NCI-H1930 (cell line): ENCODE measurements at places on chromosomes 5 and 9.

DNA sequence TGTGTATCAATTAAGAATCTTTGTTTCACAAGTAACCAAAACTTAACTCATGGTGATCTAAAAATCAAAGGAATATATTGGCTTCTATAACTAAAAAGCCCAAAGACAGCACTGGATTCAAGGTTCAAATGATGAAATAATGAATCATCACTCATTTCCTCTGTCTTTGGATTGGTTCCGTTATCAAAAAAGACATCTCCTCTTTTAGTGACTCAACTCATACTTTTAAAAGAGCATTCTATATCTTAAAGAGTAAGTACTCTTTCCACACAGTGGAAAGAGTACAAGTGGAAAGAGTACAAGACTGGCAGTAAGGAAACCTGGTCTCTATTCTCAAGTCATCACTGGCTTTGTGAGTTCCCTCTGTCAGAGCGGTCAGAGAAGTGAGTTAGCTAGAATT, 141.4 kb upstream of the NMUR2 start:
- no peak for DNase-seq

DNA sequence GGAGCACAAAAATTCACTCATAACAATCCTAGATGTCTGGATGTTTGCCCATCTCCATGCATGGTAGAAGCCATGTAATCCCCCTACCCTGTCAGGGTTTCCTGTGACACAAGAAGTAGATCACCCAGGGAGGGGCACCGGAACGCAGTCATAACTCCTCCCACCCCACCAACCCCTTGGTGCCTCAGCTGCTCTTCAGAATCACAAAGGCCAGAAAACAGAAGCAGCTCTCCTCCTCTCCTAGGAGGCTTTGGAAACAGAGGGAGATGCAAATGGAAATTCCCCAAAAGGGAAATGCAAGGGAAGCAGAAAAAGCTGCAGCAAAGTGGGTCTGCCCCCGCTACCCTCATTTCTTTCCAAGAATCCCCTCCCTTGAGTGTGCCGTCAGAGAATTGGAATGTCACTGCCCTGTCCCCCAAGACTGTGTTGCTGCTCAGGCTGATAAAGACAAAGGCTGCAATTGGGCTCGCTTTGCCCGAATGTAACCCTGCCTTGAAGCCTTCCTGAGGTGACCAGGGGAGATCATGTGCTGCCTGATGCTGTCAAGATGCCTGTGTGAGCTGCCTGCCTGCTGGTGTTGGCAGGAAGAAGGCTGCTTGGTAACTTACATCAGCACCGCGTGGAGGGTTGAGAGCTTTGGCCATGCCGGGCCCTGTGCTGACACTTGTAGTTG, 65.5 kb upstream of the ABCA1 start:
- DNase-seq: no peak

GRCh38 chr5:96387616-96388015, 45.4 kb downstream of the PCSK1 start:
- DNase-seq: no peak

GRCh38 chr5:21212026-21212425, 1224.0 kb upstream of the CDH18 start:
- no peak for DNase-seq

DNA sequence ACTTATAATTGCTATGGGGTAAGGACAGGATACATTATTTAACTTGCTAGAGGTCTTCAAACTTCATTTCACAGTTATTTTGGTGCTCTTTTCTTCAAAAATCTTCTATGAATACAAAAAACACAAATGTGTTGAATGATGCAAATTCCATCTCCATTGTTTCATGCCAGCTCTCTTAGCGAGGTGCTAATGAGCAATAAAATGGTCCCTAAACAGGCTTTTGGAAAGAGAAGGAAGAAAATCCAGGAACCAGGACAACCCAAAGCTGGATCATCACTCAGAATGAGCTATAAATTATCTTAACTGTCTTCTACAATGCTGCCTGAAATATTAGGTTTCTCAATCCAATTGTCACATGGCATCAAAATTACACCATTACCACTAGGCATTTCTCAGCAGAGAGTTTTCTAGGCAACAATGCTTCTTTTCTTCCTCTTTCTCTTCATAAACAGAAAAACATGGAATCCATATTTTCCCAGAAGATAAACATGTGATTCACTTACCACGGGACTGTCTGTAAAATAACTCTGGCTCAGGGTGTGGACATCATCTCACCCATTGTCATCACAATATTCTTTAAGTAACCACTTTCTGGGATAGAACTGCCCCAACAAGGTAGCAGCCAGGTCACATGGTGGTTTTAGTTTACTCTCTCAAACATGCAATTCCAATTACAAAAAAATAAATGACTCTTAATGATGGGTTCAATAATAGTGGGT, 249.4 kb downstream of the NPR3 start:
- DNase-seq: no peak

- DNase-seq: no peak
Observed at GRCh38 chr9:69564557-69564956, 107.6 kb downstream of the APBA1 start.

DNA sequence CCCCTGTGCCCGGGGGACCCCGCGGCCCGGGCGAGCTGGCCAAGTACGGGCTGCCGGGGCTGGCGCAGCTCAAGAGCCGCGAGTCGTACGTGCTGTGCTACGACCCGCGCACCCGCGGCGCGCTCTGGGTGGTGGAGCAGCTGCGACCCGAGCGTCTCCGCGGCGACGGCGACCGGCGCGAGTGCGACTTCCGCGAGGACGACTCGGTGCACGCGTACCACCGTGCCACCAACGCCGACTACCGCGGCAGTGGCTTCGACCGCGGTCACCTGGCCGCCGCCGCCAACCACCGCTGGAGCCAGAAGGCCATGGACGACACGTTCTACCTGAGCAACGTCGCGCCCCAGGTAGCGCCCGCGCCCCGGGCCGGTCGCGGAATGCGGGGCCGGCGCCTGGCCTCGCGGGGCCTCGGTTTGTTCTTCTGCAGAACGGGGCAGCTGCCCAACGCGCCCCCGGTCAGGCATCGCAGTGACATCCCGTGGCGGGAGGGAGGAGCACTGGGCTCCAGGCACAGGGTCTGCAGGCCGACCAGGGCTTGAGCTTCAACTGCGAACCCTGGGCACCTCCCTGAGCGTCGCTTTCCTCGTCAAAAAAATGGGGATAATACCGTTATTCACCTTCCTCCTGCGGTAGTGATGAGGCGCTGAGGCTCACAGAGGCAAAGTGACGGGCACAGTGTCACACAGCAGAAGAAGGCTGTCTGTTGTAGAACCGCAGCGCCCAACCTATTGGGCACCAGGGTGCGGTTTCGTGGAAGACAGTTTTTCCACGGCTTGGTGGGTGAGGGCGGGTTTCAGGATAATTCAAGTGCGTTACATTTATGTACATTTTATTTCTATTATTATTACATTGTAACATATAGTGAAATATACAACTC, 777 bp downstream of the ENDOG start:
- peak; percentile 18 for DNase-seq

DNA sequence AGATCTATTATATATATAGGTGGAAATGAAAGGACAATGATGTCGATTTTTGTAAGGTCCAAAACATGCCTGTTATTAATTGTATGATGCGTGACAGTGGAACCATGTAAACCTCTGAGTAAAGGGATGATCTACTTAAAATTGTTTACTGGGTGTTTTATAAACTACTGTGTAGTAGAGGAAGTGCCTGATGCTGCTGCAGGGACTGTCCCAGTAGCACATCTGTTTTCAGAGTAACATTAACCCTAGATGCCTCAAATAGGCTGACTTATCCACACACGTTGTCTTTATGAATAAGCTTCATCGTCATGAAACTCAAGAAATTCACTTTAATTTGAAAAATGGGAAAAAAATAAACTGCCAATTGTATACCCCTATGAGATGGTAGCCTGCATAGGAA, 1.7 kb downstream of the CAMK4 start:
- DNase-seq: no peak

GRCh38 chr5:180820788-180821321, 18.2 kb upstream of the MGAT1 start:
- DNase-seq: no peak

GRCh38 chr9:78314953-78315870, 18.3 kb downstream of the PSAT1 start:
- no peak for DNase-seq

- no peak for DNase-seq
Observed at GRCh38 chr5:157801-158200, 33.5 kb upstream of the LRRC14B start.

GRCh38 chr9:34139477-34140146, 13.1 kb upstream of the DCAF12 start:
- no peak for DNase-seq

DNA sequence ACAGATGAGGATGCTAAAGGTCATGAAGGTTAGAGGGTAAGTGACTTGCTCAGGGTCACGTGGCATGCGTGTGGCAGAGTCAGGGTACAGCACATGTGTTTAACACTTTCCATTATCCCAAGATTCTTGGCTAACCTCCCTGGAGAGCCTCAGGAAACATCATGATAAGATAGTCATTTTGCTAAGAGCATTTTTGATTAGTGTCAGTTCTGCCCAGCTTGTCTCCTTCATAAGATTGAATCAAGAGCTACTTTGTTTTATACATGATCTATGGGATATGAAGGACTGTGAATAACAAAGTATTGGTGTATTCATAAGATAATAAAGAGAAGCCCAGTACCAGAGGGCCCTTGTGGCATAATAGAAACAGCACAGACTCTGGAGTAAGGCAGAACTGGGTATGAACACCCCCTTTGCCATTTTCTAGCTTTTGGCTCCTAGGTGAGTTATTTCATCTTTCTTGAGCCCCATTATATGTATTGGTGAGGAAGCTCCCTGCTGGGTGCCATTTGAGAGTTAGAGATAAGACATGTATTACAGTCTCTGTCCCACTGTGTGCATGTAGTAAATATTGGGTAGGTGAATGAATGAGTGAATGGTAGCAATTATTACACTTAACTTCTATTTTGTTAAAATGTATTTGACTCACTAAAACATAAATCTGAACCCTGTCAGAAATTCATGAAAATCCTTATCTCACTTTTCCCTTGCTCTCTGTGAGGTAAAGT, 16.1 kb downstream of the PTPDC1 start:
- DNase-seq: no peak

- DNase-seq: no peak
Observed at GRCh38 chr9:22160221-22160620, 151.1 kb upstream of the CDKN2B start.

- peak; percentile 29 for DNase-seq
Observed at GRCh38 chr9:34994260-34994899, 4.8 kb downstream of the DNAJB5 start.

DNA sequence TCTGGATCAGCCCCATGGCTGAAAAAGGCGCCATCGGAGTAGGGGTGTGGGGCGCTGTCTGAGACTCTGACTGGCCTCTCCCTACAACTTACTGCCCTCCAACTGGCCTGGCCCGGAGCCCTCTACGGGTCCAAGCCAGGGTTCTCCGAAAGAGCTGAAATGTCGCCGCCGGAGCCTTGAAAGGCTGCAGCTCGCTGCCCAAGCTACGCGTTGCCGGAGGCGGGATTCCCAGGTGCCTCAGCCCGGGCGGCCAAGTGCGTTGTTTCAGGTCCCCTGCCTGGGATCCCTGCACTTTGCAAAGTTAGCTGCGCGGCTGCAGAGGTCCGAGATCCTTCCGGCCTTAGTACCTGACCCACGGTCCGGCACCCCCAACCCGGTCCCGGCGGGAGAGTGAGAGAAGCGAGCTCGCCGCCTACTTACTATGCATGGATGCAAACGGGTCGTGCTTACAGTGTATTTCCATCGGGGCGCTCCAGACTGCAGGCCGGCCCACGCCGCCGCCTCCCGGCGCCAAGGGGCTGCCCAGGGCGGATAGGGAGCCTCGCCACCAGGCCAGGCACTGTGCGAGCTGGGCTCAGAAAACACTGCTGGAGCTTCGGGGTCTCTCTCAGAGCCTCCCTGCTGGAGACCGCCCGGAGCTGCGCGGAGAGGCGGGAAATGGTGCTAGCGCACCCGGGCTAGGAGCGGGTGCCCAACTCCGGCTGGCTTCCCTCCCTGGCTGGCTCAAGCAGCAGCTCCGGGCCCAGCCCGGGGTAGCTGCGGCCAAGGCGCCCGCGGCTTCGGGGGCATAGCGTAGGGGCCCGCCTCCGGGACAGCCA, 7.7 kb downstream of the PAX5 start:
- DNase-seq: no peak

DNA sequence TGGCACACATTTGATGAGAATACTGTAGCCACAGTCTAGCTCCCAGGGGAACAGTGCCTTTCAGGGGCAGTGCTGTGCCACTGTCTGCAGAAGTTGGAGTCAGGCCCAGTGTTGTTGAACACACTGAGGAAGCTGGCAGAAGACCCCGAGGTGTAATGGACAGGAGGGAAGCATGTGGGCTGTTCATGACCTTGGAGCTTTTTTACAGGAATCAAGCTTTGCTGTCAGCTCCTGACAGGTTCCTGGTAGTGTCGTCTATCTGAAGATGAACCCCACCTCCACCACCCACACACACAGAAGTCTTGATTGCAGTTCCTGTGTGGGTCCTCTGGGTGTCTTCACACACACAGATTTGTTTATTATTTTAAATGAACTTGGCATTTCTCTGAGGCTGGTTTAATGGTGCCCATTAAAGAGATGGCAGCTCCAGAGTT, 40.3 kb upstream of the TNFAIP8 start:
- DNase-seq: no peak

DNA sequence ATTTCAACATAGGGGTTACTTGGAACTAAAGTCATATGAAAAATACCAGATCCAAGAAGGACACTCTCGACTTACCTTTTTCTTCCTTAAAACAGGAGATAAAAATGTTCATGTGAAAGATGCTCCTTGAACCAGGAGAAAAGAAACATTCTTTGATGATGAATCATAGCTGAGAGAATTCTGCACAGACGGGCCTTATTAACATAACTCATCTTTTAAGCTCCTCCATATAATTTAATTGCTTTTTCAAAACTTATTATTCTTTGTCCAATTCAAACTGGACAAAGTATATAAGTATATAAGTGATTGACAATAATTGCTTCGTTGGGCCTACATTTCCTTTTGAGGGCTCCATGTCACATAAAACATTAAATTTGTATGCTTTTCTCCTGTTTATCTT, 945.2 kb upstream of the C9orf72 start:
- no peak for DNase-seq

DNA sequence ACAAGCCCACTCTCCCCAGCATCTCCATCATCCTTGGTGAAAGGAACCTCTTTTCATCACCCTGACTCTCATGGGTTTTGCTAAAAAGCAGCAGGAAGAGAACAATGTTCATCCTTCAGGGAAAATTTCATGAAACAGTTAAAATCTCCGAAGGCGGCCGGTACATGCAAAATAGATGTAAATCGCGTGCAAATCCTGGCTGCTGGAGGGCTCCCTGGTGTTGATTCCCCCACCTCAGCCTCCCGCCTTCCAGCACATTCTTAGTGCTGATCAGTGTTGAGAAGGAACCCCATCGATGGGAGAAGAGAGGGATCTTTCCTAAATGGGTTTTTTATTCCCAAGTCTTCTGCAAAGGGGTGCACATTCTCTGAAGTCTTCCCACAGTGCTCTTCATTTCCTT, 8.7 kb upstream of the GFI1B start:
- no peak for DNase-seq

GRCh38 chr9:124004593-124004992, 7.0 kb upstream of the LHX2 start:
- peak; percentile 84 for DNase-seq

DNA sequence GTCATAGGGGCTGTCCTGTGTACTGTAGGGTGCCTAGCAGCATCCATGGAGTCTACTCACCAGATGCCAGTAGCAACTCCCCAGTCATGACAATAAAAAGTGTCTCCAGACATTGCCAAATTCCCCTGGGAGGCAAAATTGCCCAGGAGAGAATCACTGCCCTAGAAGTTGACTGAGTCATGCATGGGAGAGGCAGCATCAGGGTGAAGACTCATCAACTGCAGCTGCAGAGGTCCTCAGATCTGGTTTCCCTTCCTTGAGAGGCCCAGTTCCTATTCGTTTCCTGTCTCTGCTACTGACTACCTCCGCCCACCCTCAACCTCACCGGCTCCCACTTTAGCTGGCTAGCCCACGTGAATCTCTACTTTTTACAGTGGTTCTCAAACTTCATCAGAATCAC, 88.6 kb upstream of the AGXT2 start:
- no peak for DNase-seq
